ENCODE measurements at places on chromosomes 7 and 10.

DNA sequence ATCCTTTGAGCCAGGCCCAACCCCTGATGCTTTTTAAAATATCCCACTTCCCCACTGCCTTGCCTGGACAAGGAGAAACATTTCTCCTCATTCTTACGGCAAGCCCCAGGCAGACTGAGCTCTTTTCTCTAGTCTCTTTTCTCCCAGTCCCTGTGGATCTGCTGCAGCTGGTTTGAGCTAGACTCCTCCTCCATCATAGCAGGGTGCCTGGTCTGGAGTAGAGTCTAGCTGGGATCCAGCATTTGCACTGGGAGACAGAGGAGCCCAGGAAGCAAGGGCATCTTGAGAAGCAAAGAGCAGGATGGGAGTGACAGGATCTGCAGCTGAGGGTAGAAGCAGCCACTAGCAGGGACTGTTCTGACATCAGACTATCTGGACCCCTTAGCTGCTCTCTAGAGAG lies 562.3 kb upstream of the COBL start:
- DNase-seq, result no peak

DNA sequence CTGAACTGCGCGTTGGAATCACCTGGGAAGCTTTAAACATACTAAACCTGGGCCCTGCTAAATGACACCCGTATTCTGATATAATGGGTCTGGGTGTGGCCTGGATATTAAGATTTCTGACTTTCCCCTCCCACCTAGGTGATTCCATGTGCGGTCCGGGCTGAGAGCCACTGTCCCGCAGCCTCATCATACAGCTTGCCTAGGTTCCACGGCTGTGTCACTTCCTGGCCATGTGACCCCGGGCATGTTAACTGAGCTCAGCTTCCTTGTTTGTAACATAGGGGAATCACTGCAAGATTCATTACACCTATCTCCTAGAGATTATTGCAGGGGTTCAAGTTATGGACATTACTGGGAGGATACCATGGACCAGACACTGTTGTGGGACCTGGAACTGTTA lies 472.7 kb upstream of the GALNT17 start:
- no peak for DNase-seq

DNA sequence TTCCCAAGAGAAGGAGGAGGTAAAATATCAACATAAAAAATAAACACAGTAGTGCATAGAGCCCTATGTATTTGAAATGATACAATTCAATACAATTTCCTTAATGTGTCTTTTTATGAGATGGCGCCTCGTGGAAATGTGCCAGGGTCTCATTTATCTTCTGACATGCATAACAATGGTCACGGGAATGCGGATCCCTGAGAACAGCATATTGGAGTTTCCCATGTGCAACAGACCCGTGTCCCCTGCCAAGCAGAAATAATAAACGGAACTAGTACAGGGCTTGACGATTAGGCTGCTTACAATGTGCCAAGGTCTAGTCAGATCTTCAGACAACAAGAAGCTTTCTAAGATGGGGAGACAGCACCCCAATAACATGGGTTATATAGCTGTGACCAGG lies 217.9 kb downstream of the ARHGAP21 start:
- DNase-seq, result no peak

- peak; percentile 43 for DNase-seq
Measured at GRCh38 chr7:98841179-98841997, 28.4 kb downstream of the TMEM130 start.

DNA sequence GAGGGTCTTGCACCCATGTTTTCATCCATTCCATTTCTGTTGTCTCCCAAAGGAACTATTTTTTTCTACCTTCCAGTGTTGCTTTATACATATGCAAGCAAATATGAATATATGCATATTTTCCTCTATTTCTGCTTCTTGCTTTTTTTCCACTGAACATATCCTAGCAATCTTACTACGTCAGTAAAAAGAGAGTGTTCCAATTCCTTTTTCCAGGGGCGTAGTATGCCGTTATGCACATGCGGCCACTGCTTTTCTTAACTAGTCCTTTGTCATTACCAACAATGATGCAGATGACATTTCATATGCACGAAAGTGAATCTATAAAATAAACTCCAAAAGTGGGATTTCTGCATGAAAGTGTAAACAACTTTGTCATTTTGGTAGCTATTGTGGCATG lies 40.2 kb upstream of the FRMD4A start:
- no peak for DNase-seq

DNA sequence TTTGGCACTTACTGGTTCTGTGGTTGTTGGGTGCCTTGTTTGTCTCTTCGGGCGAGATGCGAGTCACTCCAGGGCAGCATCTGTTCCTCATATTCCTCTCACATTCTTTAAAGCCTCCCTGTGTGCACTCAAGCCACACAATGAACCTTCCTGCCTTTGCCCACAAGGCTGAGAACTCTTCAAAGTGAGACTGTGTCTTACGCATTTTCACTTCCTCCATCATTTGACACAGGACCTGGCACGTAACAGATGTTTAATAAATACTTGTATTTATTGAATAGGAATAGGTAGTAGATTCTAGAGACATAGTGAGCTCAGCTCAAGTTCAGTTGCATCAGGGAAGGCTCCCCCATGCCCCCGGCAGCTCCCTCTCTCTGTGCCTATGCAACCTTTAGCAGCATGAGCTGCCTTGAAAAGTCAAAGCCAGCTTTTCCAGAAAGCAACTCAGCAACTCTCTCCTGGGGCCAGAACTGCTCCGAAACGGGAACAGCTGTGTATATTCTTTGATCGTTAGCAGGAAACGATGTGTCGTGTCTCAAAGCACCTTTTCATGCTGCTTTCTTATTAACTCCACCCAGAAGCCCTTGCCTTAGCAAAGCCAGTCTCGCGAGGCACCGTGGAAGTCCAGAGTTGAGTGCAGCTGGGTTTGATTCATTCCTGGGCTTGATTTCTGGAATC lies 97.5 kb downstream of the PFKFB3 start:
- no peak for DNase-seq

- DNase-seq, result no peak
Measured at GRCh38 chr10:96345222-96345621, 13.6 kb downstream of the OPALIN start.

- DNase-seq, result no peak
Measured at GRCh38 chr10:77899690-77900089, 26.9 kb downstream of the DLG5 start.

DNA sequence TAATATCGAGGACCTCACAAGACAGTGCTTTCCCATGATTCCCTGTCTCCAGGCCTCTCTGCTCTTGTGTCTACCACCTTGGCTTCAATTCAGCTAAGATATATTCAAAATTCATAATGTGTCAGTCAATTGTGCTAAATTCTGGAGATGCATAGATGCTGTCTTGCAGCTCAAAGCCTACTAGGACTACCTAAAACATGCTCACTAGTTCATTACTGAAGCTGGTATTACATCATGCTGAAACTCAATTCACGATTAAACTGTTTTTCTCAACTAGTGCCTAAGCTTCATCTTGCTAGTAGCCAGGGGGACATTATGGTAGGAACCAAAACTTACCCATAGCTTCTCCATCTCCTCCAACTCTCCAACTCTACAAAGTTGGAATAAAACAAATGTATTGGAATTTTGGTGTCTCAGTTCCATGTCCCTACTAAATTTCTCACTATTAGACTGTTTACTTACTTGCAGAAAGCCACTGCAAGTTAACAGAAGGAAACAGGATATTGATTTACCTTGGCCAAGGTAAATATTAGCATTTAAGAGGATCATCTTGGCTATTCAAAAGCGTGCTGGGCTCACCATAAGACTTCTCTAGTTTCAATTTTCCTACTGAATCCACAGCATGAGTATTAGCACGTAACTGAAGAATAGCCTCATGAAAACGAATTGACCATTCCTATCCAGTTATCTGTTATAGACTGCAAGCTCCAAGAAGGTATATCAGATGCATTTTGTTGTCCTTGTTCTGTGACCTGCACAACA lies 53.6 kb downstream of the CREB3L2 start:
- DNase-seq, result no peak

DNA sequence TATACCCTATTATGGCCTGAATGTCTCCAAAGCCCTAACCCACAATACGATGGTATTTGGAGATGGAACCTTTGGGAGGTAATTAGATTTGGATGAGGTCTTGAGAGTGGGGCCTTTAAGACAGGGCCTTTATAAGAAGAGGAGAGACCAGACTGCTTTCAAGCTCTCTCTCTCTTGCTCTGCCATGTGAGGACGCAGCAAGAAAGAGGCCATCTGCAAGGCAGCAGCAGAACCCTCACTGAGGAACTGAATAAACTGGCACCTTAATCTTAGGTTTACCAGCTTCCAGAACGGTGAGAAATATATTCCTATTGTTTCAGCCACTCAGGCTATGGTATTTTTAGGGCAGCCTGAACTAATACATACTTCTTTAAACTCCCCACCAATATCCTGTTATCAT lies 2.0 kb upstream of the GNAI1 start:
- no peak for DNase-seq

- DNase-seq, result no peak
Measured at GRCh38 chr10:124250506-124250905, 157.1 kb upstream of the CHST15 start.

- DNase-seq, result no peak
Measured at GRCh38 chr10:73126343-73126742, 16.1 kb downstream of the NUDT13 start.

DNA sequence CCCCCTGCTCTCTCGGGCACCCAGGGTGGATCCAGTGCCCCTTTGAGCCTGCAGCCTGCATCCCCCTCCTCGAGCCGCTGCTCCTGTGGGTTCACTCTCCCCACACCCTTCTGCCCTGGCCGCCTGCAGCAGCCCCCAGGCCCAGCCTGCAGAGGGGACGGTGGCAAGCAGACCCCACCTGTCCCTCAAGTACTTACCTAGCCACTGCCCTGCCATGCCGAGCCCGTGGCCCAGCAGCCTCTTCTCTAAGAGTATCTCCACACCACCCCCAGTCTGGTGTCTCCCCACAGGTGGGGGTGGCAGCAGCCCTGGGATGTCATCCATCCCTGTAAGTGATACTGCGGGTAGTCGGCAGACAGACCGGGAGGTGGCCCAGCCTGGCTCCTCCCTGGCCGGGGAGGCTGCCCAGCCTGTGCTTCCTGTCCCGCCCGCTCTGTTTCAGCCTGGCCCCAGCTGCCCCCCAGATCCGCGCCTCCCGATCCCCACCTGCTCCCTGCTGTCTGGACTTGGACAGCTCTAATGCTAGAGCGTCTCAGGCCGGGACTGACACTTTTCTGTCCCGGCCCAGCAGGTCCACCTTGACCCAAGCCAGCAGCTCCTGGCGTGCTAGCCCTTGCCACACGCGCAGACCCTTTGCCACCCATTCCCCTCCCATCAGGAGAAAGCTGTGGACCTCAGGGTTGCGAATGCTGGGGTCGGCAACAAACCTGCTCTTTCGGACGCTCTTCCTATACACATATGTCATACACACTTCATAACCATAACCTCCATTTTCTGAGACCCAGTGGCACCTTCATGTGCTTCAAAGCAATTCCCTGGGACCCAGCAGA lies 25.0 kb downstream of the YKT6 start:
- DNase-seq, result no peak

GRCh38 chr10:35058134-35058533 lies 32.0 kb downstream of the CUL2 start:
- DNase-seq, result no peak

DNA sequence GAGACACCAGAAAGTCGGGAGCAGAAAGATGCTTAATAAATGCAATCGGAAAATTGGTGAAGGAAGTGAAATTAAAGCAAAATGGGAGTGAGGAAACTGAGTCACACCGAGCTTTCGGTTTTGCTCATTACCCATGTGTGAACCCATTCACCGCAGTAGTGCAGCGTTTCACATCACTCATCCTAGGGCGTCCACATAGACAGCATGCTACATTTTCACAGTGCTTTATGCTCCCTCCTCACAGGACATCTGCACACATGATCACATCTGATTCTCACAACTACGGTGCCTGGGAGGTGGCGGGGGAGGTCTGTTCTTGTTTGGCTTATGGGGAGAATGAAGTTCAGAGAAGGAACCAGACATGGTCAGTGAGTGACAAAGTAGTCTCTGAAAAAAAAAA lies 36.6 kb upstream of the ATP6V0A4 start:
- DNase-seq, result no peak

DNA sequence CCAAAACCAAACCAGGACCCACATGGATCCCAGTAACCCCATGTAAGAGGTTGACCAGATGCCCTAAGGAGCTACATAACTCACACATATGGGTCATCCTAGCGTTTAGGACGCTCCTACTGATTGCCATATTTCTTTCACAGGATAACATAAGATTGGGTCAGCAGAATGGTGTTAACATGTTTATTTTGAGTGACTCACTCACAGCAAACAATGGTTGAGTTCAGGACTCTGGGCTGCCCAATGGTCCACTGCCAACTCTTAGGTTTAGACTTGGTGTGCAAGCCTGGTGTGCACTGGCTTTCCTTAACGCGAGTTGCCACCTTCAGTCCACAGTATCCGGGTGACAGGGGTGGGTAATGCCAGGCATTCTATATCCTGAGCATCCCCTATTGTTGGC lies 211.5 kb downstream of the GPAM start:
- DNase-seq, result no peak

DNA sequence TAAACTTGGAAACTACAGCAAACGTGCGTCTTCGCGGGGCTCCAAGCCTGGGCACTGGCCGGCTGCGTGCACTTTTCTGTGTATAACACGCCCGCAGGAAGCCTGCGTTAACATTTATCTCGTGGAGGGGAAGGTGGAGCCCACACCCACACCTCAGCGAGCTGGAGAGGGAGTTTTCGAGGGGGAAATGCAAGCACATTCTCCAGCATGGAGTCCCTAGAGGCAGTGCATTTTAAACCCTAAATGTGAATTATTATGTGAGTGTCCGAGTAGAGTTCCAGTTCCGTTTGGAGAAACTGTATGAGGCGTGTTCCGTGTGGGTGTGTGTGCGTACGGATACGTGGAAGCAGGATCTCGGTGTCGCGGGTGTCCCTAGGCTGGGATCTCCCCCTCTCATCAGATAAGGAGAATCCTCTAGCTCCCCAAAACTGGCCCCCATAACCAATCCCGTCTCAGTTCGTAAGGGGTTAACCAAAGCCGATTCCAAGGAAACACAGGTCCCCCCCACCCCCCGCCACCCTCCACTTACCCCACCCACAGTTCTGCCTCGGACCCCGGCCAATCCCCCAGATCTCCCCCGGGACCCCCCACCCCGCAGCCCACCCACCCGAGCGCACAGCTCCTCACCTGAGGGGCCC lies 403 bp downstream of the CDK6 start:
- DNase-seq, result no peak

GRCh38 chr10:71077143-71077581 lies 135.2 kb upstream of the UNC5B start:
- no peak for DNase-seq

DNA sequence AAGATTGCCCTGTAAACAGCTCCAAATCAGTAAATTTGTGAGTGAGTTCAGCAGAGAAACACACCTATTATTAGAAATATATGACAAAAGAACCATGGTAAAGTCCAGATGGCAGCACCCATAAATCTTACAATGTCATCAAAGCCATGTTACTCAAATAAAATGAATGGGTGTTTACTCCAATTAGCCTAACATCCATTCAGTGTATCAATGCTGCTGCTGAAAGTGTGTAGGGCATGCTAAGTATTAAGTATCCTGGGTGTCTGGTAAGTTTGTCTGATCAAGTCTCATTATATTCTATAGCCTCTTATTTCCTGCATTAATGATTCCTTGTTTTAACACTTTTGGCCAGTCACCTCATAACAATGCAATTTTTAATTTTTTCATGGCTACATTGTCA lies 185.5 kb upstream of the STEAP4 start:
- DNase-seq, result no peak

Data from stimulated activated CD8-positive, alpha-beta memory T cell treated with anti-CD3 and anti-CD28 coated beads, Interleukin-12 subunit alpha, Interleukin-12 subunit beta, amount 100 ng/mL, for 1 hour (primary cell).